ENCODE measurements at places on chromosomes 5 and 9.

DNA sequence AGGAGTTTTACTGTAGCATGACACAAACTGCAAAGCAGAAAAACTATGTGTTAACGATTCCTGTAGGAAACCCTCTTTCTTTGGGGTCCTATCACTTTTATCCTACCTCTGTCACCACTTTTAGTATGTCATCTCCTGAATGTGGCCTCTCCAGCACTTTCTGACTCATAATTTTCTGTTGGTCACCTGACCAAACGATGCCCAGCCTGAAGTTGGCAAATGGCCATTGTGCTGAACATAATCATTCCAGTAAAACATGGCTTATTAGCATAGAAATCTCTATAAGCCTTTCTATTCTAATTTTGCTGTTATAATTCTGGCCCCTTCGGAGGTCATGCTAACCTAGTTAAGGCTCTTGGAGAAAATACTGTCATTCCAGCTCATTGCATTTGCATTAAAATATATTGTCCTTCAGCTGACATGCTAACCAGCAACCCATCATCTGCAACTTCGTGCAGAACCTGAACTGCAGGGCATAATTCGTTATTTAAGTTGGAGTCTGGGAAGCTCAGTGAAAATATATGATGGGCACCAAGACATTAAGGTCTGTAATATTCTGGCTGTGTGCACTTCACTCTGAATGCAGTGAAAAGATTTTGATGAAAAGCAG lies 140.3 kb downstream of the NMUR2 start:
- no peak for DNase-seq

GRCh38 chr5:126208691-126209090 lies 214.5 kb upstream of the GRAMD2B start:
- no peak for DNase-seq

GRCh38 chr9:78235256-78235761 lies 566 bp upstream of the CEP78 start:
- peak; percentile 10 for DNase-seq

DNA sequence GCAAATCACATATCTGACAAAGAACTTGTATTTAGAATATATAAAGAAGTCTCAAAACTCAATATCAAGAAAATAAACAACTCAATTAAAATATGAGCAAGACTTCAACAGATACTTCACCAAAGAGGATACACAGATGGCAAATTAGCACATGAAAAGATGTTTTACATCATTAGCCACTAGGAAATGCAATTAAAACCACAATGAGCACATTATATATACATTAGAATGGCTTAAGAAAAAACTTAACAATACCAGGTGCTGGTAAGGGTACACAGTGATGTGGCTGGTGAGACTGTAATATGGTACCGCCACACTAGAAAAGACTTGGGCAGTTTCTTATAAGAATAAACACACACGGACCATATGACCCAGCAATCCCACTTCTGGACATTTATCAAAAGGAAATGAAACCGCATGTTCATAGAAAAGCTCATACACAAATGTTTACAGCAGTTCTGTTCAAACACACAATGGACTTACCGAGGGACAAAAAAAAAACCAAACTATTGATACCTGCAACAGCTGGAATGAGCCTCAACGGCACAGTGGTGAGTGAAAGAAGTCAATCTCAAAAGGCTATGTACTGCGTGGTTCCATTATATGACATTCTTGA lies 27.6 kb downstream of the SEMA4D start:
- no peak for DNase-seq

- no peak for DNase-seq
Measured at GRCh38 chr5:101473483-101473882, 570.4 kb upstream of the ST8SIA4 start.

DNA sequence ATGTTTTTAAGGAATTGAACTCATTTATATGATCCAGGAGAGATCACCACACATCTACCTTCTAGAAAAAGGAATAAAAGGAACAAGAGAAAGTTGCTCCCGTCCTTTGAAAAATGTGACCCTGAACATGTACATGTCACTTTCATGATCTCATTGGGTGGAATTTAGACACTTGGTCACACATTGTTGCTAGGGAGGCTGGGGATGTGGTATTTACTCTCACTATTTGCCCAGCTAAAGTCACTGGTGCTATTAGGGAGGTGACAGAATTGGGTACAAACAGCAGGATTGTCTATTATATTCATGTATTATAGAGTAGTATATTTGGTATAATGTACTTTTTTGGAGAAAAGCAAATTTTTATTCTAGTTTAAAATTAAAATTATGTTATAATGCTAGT lies 2.1 kb upstream of the CDH10 start:
- DNase-seq, result no peak

GRCh38 chr9:121354141-121354540 lies 15.9 kb downstream of the STOM start:
- no peak for DNase-seq

DNA sequence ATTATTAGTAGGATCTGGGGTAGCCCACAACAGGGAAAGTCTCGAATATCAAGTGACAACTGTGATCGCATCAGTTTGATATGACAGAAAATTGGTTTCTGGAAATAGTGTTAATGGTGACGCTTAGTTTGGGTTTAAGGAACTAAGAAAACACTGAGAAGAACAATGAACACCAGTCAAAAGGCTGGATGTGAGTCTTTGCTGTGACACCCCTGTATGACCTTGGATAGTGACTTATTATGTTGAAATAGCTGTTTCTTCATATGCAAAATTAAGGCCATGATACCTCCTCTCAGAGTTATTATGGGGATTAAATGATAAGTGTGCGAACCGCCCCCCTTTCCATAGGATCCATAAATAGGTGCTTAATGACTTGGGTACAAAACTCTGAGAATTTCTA lies 926 bp downstream of the DNAJC25 start:
- no peak for DNase-seq

- DNase-seq, result no peak
Measured at GRCh38 chr5:53482717-53483638, 2.5 kb downstream of the FST start.

DNA sequence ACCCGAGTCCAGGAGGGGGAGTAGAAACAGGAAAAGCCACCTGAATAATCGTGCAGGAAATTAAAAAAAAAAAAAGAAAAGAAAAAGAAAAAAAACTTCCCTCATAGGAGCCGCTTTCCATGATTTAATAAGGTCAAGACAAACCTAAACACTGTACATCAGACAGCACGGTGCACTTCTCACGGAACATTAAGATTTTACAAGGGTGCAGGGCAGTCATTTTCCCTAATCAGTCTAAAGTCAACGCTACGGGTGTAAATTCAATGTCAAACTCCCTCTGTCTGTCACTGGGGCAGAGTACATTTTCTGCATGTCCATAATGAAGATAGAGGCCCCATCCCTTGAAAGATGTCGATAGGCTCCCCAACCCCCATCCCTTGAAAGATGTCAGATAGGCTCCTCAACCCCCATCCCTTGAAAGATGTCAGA lies 139.7 kb downstream of the TSSK1B start:
- no peak for DNase-seq

DNA sequence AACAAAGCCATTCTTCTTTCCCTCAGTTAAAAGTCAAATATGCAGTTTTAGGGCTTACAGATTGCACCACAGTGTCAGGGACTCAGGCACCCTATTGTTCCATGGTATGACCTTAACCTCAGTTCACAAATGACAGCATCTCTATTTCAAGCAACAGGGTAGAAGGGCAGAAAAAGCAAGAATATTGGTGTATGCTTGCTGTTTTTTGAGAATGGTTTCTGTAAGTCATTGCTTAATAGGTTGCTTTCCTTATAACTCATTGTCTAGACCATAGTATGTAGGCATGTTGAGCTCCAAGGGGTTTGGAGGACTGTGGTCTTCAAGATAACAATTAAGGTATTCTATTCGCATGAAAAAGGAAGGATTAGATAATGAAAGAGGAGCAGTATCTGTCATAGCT lies 183.5 kb upstream of the EDIL3 start:
- no peak for DNase-seq

DNA sequence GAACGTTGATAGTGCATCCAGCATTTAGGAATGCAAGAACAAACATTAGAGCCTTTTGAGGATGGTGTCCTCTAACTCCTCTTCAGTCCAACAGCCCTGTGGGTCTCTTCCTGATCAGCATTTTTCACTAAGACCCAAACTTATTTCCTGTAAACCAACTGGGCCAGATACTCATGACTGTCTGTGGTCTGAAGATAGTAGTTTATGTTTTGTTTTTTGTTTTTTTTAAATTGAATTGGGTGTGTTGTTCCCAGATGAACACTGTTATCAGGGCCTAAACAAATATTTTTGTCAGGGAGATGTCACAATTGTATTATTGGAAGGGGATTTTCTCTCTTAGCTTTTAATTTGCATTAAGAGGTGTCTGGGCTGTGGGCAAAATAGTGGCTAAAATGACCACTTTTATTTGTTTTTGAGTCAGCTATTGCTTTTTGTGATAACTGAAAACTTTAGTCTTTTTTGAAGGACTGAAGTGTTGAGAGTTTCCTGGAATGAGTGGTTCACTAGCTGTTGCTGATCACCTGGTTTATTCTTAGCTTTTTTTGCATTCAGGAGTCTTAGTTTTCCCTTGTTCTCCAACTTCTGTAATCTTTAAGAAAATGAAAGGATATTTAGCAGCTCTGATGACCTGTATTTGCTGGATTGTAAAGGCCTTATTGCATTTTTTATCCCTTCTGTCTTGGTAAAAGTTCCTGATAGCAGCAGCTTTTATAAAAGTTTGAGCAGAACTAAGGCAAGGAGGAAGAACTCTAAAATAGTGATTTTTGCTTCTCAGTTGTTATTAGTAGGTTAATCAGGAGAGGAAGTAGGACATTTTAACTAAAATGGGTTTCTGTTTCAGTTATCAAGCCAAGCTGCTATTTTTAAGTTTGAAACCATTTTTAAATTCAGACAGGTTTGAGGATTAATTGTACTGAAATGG lies 5.5 kb downstream of the MAN2A1 start:
- no peak for DNase-seq

GRCh38 chr5:181221792-181222629 lies 1.1 kb upstream of the TRIM41 start:
- peak; percentile 90 for DNase-seq

- no peak for DNase-seq
Measured at GRCh38 chr9:124860582-124861341, 995 bp downstream of the RPL35 start.

GRCh38 chr9:109599711-109600110 lies 101.6 kb upstream of the PTPN3 start:
- no peak for DNase-seq

- DNase-seq, result no peak
Measured at GRCh38 chr5:180130291-180130869, 58.8 kb upstream of the RNF130 start.

GRCh38 chr5:36637101-36637500 lies 30.7 kb downstream of the SLC1A3 start:
- no peak for DNase-seq

GRCh38 chr5:173237875-173238220 lies 2.8 kb upstream of the NKX2-5 start:
- DNase-seq, result no peak

DNA sequence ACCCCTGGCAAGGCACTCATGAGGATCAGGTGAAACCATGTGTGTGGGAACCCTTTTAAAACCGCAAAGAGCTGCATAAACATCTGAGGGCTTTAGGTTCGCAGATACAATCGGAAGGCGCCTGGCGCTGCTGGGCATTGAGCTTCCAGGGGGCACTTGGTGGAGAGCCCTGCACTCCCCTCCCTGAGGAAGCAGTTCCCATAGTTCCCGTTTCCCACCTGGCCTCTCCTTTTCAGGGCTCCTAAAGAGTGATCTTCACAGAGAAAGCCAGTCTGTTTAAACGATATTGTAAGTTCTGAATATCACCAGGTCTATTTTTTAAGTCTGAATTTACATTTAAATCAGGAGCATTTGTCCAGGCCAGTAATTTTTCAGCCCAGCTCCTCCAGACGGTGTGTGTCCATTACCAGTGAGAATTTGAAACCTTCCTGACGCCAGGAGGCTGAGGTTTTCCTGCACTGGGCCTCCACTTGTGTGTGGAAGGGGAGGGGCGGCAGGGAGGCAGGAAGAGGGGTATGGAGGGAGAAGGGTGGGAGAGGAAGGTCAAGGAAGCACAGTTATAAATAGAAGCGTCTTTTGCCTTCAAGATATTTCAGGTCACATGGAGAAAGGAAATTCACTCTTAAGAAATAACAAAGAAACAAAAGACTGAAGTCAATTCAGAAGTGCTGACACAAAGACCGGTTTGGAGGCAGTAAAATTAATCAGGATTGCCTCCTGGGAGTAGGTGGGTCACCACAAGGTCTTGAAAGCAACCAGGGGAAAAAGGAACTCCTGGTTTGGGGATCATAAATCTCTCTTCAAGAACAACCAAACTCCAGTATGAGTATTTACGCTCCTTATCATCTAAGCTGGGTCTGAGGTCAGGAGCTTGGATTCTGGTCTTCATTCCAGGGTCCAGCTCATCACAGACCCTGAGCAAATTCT lies 14.3 kb upstream of the MGAT1 start:
- DNase-seq, result no peak

DNA sequence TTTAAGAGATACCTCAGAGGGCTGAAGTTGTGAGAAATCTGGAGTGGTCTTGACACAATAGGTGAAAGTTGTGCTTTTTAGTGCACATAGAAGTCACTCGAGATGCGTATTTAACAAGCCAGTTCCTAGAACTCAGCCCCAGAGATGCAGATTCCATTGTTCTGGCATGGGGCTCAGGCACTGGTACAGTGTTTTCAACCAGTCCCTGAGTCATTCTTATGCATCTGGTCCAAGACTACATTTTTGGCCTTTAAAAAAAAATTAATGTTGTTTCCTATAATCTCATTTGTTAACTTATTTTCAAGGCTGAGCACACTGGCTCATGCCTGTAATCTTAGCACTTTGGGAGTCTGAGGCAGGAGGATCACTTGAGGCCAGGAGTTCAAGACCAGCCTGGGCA lies 29.6 kb downstream of the PTTG1 start:
- DNase-seq, result no peak

DNA sequence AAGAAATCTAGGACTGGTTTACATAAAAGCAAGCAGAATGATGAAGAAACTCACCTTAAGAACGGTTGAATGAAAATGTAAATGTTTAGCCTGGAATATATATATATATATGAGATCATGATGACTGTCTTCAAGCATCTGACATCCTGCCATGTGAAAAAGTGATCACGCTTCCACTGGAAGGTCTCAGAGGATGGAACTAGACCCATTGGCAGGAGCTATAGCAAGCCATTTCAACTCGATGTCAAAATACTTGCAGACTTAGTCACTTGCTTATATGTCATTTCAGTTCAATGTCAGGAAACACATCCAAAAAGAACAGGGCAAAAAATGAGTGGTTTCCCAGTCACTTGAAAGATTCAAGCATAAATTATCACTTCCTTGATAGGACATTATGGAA lies 22.2 kb upstream of the TMEM161B start:
- no peak for DNase-seq
